Osteocyte (in vitro differentiated cells): ENCODE measurements at places on chromosomes 7 and 10. TPM values are rescaled to one million over a fixed set of nuclear protein-coding genes. Genes with fewer than 3 reads are reported as not detected.

DNA sequence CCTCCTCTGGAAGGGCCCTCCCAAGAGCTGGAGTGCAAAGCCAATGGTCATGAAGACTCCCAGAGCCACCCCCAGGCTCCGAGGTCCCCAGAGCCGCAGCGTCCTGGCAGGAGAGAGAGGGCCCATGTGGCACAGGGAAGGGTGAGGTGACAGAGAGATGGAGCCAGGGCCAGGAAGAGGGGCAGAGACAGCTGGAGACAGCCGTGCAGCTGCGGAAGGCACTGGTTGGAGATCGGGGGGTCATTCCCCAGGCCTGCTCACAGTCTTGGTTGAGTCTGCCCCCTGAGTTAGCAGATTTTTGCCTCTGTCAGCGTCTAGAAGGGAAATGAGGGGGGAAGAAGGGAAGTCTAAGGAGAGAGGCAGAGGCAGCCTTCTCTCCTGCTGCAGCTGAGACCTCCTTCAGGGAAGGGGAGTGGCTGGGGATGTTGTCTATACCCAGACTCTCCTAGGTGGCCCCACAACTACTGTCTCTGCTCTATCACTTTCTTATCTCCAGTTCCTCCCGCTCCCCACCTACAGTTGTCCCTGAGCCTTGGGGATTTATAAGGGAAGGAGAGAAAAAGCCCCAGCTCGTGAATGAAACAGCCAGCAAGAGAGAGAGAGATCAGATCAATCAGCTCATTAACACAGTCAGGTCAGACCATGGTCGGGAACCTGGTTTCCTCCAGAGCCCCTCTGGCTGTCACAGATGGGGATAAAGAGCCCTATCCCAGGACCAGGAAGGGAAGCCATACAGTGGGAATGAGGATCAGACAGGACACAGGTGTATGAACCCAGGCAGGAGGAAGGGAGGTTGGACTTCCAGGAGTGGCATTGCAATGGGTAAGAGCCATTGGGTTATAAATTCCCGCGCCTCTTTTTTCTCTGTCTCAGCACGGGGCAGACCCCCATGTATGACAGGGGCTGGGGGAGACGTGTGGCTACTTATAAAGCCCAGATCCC lies 1.2 kb downstream of the GAL3ST4 start:
- H3K27ac ChIP-seq: no peak overlapping the region
- H3K27me3 ChIP-seq: peaks cover 15% of the 10 kb centered on the region
- H3K4me3 ChIP-seq: peak overlapping the region; percentile 74
- H3K4me1 ChIP-seq: peaks cover 27% of the 10 kb centered on the region

DNA sequence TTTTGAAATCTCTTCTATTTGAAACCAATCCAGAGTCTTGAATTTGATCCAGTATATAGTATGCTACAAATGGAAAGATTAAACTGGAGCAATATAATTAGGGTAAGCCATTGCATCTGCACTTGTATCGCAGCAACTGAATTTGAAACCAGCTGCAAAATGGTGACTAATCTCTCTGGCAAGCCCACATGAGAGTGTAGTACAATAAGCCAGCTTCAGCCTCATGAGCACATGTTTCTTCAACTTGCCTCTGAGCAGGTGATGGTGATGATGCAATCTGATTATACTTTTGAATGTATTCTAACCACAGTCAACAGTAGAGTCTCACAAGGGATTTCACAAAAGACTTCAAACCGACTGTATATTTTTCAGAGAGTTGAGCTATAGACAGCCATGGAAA lies 829 bp upstream of the RPA3 start:
- peaks cover 2% of the 10 kb centered on the region for H3K36me3 ChIP-seq
- DNase-seq: no peak
- H3K4me3 ChIP-seq: no peak overlapping the region
- peaks cover 24% of the 10 kb centered on the region for H3K4me1 ChIP-seq
- H3K27ac ChIP-seq: peak overlapping the region; percentile 34
- H3K27me3 ChIP-seq: no peaks in the 10 kb centered on the region

DNA sequence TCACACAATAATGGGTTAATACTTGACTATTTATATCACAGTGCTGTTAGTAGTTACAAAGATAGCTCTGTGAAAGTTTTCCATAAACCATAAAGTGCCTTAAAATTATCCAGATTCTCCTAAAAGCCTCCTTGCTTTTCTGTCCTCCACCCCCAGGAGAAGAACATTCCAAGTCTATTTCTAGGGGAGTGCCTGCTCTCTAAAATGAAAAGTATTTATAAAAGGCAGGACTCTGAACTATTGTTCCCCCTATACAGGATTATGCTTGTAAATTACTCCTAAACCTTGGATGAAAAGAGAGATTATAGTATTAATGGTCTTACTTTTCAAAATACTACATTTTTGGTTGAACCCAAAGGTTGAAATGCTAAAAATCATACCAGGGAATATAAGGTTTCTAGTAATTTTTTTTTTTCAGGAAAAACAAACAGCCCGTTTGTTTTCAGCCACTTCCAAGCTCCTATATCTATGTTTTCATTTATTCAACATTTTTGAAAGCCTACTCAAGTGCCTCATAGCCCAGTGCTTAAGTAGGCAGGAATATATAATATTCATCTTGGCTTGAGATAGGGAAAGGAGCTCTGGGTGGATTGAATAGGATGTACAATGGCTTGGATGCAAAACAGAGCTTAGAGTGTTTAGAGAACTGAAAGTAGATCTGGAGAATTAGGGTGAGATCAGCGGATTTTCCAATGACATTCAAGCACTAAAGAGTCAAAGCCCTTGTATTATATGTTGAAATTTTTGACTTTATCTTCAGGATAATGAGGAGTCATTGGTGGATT lies 320.7 kb downstream of the GPR37 start:
- H3K4me3 ChIP-seq: no peak overlapping the region
- H3K27ac ChIP-seq: no peak overlapping the region
- H3K4me1 ChIP-seq: peaks cover 5% of the 10 kb centered on the region
- H3K27me3 ChIP-seq: no peaks in the 10 kb centered on the region
- no peak for DNase-seq

- H3K4me3 ChIP-seq: no peak overlapping the region
- no peaks in the 10 kb centered on the region for H3K4me1 ChIP-seq
- no peak overlapping the region for H3K27ac ChIP-seq
- H3K36me3 ChIP-seq: peaks cover 32% of the 10 kb centered on the region
- peak; percentile 63 for DNase-seq
- H3K27me3 ChIP-seq: no peaks in the 10 kb centered on the region
Measured at GRCh38 chr7:44391171-44391570, 65.8 kb upstream of the CAMK2B start.

DNA sequence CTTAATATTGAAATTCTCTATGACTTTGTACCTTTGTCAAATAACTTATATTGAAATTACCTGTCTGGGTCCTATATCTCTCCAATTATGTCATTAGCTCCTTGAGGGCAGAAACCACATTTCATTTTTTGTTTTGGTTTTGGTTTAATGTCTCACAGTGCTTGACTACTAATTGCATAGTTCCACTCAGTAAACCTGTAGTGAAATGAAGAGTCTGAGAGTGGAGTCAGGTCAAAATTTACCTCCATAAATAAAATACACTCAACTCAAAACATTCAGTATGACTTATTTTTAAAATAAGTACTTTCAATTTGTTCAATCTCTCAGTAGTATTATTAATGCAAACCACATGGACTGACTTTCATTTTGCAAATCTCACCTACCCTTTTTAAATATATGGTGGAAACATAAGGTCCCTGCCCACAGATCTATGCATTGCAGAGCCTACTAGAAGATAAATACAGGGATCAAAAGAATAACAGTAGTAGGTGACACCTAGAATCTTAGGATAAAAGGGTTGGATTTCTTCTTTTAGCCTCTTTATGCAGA lies 32.5 kb downstream of the PDE1C start:
- H3K36me3 ChIP-seq: peaks cover 39% of the 10 kb centered on the region
- no peaks in the 10 kb centered on the region for H3K27me3 ChIP-seq
- peaks cover 42% of the 10 kb centered on the region for H3K4me1 ChIP-seq
- no peak for DNase-seq
- H3K27ac ChIP-seq: peak overlapping the region; percentile 53
- H3K4me3 ChIP-seq: no peak overlapping the region

DNA sequence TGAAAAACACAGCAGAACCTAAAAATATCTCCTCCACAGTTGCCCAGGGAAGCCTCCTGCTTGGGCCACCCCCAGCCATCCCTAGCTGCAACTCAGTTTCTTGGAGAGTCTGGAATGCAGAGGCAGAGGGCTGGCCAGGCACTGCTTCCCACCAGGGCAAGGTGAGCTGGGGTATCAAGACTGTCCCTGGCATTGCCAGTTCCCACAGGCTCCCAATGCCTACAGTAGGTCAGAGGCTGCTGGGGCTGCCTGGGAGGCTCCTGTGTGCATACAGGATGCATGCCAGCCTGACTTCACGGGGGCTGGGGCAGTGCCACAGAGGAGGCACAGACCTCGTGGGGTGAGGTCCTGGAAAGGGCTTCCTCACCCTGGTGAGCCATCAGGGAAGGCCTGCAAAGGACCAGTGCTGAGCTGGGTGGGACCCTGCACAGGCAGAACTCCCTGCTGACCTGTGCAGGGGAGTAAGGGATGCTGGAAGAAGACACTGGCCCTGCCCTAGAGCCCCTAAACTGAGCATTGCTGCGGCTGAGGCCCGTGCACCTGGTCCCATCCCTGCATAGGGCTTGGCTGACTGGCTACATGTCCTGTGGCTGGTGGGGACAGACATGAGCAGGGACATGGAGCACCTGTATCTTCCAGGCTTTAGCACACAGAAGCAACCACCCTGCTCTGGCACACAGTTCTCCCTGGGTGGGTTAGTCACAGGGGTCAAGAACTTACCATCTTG lies 121.9 kb upstream of the RET start:
- peaks cover 5% of the 10 kb centered on the region for H3K27me3 ChIP-seq
- H3K36me3 ChIP-seq: no peaks in the 10 kb centered on the region
- H3K4me3 ChIP-seq: no peak overlapping the region
- no peak overlapping the region for H3K27ac ChIP-seq
- H3K4me1 ChIP-seq: peaks cover 19% of the 10 kb centered on the region
- DNase-seq: peak; percentile 70

GRCh38 chr7:135420786-135421185 lies 89.1 kb downstream of the CNOT4 start:
- no peak overlapping the region for H3K27ac ChIP-seq
- H3K4me1 ChIP-seq: no peaks in the 10 kb centered on the region
- H3K27me3 ChIP-seq: no peaks in the 10 kb centered on the region

GRCh38 chr7:3537210-3537875 lies 236.3 kb downstream of the SDK1 start:
- peaks cover 4% of the 10 kb centered on the region for H3K4me1 ChIP-seq
- H3K27ac ChIP-seq: no peak overlapping the region
- H3K36me3 ChIP-seq: no peaks in the 10 kb centered on the region

DNA sequence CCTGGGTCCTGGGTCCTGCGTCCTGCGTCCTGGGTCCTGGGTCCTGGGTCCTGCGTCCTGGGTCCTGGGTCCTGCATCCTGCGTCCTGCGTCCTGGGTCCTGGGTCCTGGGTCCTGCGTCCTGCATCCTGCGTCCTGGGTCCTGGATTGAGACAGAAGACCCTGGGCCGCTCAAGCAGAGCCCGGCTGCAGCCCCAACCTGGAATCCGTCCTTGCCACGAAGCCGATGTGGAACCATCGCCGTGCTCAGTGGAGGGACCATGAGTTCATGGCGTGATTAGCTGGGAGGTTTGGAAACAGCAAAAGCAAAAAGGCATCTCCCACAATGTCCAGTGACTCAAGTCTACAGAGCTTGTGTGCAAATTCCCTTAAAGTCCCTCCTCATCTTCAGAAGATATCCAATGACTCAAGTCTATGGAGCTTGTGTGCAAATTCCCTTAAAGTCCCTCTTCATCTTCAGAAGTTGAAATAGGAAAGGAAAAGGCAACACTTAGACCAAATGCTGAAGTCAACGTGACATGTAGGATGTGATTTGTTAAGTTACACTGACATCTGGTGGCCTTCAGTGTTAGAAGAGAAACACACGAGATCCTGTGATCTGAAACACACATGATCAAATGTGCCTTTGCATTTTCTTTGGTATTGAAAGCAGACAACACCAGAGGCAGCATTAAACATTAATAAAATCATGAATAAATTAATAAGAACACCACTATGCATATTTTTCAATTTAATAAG lies 179.9 kb downstream of the PTPRN2 start:
- H3K27me3 ChIP-seq: no peaks in the 10 kb centered on the region
- no peaks in the 10 kb centered on the region for H3K36me3 ChIP-seq
- no peaks in the 10 kb centered on the region for H3K4me1 ChIP-seq

GRCh38 chr7:38153515-38153914 lies 24.5 kb upstream of the STARD3NL start:
- no peaks in the 10 kb centered on the region for H3K4me1 ChIP-seq
- H3K27me3 ChIP-seq: peaks cover 64% of the 10 kb centered on the region
- no peak for DNase-seq
- H3K4me3 ChIP-seq: no peak overlapping the region
- H3K36me3 ChIP-seq: no peaks in the 10 kb centered on the region
- H3K27ac ChIP-seq: no peak overlapping the region

- no peak overlapping the region for H3K27ac ChIP-seq
- no peak for DNase-seq
- H3K4me3 ChIP-seq: no peak overlapping the region
- H3K4me1 ChIP-seq: peaks cover 9% of the 10 kb centered on the region
Measured at GRCh38 chr10:125883211-125883610, 2.1 kb upstream of the DHX32 start.

DNA sequence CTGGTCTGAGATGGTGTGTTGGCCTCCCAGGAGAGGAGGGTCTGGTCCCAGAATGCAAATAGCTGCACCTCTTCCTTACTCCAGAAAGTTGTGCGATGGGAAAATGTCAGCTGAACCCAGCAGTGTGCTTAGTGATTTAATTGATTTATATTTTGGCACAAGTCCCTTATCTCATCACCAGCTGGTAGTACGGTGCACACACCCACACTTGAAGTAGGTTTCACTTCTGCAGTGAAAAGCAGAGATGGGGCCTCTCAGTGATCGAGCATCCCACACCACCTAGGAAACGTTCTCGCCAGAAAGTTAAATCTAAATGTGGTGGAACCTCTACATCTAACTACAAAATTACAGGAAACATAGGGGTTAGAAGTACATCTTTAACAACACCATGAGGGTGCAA lies 80.4 kb downstream of the UBE3C start:
- H3K27me3 ChIP-seq: no peaks in the 10 kb centered on the region
- peaks cover 16% of the 10 kb centered on the region for H3K36me3 ChIP-seq
- no peak overlapping the region for H3K27ac ChIP-seq
- DNase-seq: no peak

- no peak for DNase-seq
- H3K4me1 ChIP-seq: no peaks in the 10 kb centered on the region
- no peak overlapping the region for H3K27ac ChIP-seq
Measured at GRCh38 chr10:30531751-30532530, 97.6 kb downstream of the LYZL2 start.

- peaks cover 38% of the 10 kb centered on the region for H3K4me1 ChIP-seq
- DNase-seq: no peak
- H3K27me3 ChIP-seq: peaks cover 4% of the 10 kb centered on the region
- peaks cover 2% of the 10 kb centered on the region for H3K36me3 ChIP-seq
Measured at GRCh38 chr10:78756604-78757343, 312.0 kb upstream of the ZMIZ1 start.

CALN1 gene
- not detected in 2 replicates for total RNA-seq

MYH16 gene
- not detected in 2 replicates for total RNA-seq

ZNF804B gene
- total RNA-seq: not detected in 2 replicates

KLF14 gene
- total RNA-seq: not detected in 2 replicates

FAM24B gene
- total RNA-seq: 0.70 TPM in 1 of 2 replicates, not detected in the other

STEAP2 gene
- total RNA-seq: not detected in 2 replicates

PHYHIPL gene
- not detected in 2 replicates for total RNA-seq

SORCS3 gene
- total RNA-seq: not detected in 2 replicates

NUTM2E gene
- total RNA-seq: 0.76 and 0.89 TPM in 2 replicates

UTF1 gene
- not detected in 2 replicates for total RNA-seq

XRCC2 gene
- 1.4 and 1.7 TPM in 2 replicates for total RNA-seq

SKIDA1 gene
- total RNA-seq: 4.3 and 4.9 TPM in 2 replicates

STEAP1 gene
- not detected in 2 replicates for total RNA-seq

CAMK1D gene
- total RNA-seq: 13.7 and 15.8 TPM in 2 replicates
